ENCODE measurements at places on chromosomes 12 and 14.

DNA sequence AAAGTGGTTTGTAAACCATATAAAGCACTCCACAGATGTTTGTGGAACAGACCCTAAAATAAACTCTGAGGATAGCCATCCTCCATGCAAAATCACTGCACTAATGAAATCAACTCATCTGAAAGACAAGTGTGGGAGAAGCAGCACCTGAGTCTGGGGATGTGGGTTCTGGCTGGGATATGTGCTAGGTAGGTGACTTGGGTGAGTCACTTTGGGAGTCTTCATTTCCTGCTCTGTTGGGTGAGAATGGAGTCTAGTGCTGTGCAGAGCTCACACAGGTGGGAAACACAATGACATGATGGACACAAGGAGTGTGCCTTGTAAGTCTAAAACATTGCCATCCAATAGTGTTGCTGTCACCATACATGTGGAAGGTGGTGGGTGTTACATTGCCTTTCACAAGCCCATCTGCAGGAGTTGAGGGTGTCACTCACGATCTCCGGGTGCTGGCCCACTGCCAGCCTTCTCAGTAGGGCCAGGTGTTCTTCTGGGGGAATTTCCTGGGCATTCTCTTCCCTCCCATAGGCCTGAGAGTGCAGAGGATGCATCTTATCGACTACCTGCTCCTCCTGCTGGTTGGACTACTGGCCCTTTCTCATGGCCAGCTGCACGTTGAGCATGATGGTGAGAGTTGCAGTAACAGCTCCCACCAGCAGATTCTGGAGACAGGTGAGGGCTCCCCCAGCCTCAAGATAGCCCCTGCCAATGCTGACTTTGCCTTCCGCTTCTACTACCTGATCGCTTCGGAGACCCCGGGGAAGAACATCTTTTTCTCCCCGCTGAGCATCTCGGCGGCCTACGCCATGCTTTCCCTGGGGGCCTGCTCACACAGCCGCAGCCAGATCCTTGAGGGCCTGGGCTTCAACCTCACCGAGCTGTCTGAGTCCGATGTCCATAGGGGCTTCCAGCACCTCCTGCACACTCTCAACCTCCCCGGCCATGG is 2.0 kb downstream of the SERPINA4 start:
- no peak for DNase-seq

GRCh38 chr12:57127101-57127725 is 1.1 kb upstream of the LRP1 start:
- DNase-seq = peak; percentile 63

- peak; percentile 41 for DNase-seq
Observed at GRCh38 chr12:52053536-52054209, 2.4 kb downstream of the NR4A1 start.

GRCh38 chr14:99363616-99364290 is 91.8 kb upstream of the BCL11B start:
- no peak for DNase-seq

- DNase-seq = no peak
Observed at GRCh38 chr14:52315355-52315718, 1.2 kb downstream of the PTGER2 start.

- DNase-seq = no peak
Observed at GRCh38 chr12:131151558-131152345, 198.0 kb downstream of the ADGRD1 start.

- no peak for DNase-seq
Observed at GRCh38 chr14:83085725-83086124, 1552.1 kb upstream of the SEL1L start.

DNA sequence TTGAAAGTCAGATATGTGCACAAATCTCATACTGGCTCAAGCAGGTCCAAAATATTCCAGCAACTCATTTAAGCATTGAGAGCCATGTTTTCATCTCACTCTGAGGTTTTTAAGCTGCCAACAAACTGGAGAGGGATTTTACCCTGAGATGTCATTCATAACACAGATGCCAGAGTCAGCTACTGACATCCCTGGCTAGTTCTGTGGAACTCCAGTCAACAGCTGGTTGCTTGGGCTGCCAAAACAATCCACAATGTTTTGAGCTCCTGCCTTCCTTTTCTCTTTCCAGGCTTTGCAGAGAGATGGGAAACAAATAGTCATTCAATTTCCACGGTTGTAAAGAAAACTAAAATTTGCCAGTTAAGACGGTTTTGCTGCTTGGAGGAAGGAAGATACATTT is 621.2 kb upstream of the FBXO33 start:
- no peak for DNase-seq

DNA sequence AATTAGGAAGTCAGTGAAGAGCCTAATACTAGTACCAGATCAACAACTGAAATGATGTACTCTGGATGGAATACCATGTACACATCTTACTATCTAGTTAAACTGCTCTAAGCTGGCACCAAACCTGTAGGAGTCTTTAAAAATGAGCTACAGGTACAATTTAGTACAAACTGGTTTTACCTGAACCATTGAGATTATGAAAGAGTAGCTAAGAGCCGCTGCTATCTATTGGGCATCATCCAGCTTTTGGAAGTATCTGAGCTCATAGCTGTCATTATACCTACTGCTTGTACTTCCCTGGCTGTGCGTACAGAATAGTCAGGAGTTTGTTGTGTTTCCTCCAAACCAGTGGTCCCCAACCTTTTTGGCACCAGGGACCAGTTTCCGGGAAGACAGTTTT is 12.4 kb downstream of the TBC1D30 start:
- no peak for DNase-seq

GRCh38 chr12:130677957-130678558 is 38.0 kb downstream of the RIMBP2 start:
- DNase-seq = no peak
